ENCODE measurements at places on chromosomes 6 and 20.

DNA sequence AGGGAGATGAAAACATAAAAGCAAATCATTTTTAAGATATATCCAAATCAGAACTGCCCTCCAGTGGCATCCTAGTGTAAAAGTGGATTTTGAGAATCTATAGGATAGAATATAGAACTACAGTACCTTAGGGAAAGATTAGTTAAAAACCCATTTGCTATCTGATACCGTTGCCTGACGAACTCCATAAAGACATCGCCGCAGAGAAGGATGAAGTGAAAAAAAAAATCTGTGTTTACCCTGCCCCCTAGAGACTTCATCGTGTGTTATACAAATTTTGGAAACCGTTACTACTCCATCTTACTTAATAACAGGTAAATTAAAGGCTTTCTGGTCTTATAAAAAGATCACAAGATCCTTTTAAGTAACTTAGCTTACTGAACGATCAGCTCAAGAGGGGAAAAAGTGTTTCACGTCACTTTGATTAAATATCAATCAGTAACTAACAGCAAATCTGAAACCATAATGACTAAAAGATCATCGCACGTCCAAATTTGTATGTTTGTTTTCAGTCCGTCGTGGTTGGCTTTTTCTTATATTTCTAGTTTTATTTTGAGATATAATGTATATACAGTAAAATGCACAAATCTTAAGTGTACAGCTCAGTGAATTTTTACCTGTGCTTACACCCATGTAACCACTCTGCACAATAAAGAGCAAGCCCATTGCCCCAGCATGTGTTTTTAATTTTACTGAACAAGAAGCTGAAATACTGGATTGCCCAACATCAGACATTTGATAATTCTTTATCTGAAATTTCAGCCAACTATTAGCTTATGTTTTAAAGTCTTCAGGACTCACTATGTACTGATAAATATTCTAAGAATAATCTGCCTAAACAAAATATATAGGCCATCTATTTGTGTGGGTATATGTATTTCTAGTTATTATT lies 881 bp upstream of the MCM3 start:
- no peak for ATAC-seq

DNA sequence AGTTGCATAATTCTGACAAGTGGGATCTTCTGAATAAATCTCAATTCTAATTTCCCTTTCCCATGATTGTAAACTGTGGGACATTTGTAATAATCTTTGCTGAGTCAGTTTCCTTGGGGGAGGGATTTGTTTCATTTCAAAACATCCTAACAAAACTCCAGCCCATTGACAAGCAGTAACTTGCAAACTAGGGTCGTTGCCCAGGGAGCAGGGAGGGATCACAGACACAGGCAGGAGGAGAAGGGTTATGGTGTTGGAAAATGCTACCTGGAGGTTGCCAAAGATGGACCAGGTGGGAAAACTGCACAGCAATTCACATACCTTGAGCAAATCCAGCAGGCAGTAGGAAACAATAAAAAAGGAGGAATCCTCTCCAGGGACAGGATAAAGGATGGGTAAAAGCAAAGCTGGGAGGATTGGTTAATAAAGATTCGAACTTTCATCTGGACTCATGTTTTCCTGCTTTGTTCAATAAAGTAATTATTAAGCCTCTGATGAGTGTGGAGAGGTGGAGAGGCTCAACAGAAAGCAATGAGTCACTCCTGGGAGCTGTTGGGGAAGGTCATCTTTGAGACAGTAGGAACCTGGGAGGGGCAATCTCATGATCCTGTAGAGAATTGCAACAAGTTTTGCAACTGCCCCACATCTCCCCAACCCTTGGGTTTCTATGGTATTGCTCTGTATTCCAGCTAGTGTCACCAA lies 87.3 kb upstream of the AKIRIN2 start:
- peak; percentile 55 for ATAC-seq

DNA sequence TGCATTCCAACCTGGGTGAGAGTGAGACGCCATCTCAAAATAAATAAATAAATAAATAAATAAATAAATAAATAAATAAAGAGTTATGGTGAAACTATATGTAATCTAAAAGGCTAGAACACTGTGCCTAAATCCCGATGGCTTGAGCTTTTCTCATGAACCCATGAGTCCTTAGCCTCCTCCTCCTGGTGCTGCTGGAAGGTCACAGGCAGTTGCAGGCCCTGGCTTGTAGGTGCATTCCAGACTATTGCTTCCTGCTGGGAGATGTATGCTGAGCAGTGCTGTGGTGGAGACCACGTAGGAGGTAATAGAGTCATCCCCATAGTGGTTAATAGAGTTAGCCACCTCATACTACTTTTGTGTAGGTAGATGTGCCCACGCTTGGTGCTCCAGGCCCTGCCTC lies 12.5 kb downstream of the PTK7 start:
- peak; percentile 25 for ATAC-seq

DNA sequence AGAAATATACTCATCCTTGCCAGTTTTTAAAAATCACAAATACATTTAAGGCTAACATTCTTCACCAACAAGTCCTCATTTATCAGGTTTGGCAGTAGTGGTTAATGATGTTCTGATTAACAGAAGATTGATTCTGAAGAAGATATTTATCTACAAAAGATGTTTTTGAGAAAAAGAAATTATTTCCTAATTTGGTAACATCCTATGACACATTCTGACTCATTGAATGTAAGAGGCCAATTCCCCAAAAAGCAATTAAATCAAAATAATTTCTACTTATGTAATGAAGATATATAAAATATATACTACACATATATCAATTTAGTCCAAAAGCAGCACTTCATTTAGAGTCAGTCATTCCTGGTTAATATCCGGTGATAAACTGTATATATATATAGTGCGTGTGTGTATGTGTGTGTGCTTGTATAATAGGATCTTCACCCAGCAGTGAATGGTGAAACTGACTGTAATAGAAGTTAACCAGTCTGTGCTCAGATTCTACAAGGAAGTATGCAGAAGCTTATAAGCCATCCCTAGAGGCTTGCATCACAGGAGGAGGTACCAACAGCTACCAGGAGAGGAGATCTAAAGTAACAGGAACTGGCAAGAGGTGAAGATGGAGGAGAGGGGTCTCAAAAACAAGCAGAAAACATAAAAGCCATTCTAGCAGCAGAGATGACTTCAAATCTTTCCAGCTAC lies 82.9 kb upstream of the MARCKS start:
- peak; percentile 67 for ATAC-seq

DNA sequence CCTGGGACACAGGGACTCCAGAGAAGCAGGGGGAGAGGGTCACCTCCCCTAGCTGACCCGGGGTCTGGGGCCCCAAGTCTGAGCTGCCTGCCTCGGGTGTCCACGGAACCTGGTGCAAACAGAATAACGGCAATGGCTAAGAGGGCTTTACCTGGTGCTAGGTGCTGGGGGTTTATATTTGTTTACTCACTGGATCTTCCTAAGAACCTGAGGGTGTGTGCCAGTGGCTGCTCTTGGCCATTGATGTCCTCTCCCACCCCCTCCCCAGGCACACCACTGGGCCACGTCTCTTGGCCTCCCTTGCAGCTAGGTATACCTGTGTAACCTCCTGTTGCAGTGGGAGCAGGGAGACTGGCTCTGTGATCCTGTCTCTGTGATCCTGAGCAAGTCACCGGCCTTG lies 157.9 kb upstream of the MLN start:
- ATAC-seq, result no peak

DNA sequence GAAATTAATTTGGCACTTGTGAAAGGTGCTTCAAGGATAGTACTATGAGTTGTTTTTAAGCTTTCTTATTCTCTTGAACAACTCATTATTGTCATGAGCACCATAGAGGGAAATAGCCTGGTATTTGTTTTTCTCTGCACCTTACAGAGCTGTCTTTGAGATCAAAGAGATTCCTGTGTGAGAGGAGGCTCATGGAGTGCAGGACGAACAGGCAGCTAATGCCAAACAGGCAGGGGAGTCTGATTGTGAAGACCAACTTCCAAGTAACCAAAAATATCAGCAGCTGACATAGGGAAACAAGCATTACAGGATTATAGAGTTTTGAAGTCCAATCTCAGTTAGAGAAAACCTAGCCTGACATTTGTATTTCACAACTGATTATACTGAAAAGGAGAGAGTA lies 110.6 kb upstream of the TENT5A start:
- no peak for ATAC-seq

DNA sequence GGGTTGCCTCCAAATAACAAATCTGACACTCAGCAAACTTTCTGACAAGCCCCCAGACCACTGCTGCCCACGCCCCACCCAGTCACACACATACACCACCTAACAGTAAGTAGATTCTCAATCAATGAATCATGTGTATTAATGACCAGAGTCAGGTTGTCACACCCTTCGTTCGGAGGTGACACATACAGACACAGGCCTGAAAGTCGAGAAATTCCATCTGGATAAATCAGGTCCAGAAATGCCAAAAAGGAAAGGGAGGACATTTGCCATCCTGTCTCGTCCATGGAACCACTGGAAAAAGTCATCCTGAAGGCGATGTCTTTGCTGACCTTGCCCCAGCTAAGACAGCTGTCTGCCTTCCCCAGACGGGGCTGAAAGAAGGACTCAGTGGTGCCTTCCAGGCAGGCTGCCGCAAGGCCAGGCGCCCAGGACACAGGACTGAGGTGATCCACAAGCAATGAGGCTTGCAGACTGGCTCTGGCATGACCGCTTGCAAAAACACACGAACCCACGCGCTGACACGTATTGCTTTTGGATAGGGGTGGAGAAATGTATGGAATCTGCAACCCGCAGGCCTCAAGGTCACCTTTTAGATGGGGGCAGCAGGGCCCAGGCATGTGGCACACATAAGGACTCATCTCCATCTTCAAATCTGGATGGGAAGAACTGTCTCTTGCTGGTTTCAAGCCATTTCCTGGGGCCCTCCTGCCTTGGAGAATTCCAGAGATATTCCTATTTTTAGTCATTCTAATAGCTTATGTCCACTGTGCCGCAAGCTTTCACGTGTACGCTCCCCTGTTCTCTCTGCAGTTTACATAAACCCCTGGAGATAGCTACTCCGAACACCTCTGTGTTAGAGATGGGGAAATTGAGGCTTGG lies 9.0 kb downstream of the NFATC2 start:
- no peak for ATAC-seq

DNA sequence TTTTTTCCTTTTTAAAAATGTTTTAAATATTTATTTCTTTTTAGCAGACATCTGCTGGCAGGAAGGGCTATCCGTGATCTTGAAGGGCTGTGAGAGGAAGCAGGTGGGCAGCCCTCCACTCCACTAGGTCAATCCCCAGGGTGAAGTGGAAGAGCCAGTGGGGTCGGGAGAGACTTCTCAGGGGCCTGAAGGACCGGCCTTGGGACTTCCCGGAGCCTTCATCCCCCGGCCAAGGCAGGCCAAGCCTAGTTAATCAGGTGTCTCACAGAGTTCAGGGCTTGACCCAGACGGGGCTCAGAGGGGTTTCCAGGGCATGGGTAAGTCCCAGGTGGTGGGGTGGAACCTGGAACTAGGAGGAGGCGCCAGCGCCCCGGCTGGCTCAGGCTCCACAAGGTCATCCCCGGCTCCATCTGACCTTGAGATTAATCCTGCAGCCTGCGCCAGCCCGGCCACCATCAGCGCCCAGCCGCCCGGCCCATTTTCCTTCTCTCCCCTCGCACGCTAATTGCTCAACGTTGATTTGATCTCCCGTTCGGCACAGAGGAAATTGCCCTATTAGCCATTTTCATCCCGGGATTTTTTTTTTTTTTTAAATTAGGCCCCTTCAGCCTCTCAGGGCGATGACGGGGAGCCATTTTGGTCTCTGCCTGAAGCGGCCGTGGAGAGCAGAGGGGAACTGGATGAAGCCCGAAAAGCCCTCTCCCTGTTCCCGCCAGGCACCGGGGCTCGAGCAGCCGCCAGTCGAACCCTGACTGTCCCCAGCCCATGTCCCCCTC lies 44.4 kb downstream of the MDFI start:
- no peak for ATAC-seq

- ATAC-seq, result no peak
Observed at GRCh38 chr6:37435816-37436215, 2.8 kb downstream of the CMTR1 start.

Data from stimulated activated memory B cell treated with anti-CD40 and anti-IgM and Interleukin-4, amounts not matched to agents 10 μg/mL and 1 μg/mL and 100 μg/mL, for 72 hours (primary cell).